Umbilical cord (tissue), 2 donors: ENCODE measurements at places on chromosomes 12 and 14. TPM values are rescaled to one million over a fixed set of nuclear protein-coding genes. Genes with fewer than 3 reads are reported as not detected.

- no peak for DNase-seq
These were observed 12.6 kb upstream of the LGALS3 start for GRCh38 chr14:55116246-55117030.

The AMDHD1 gene
- not detected for total RNA-seq

- DNase-seq = no peak
These were observed 144.8 kb upstream of the FAR2 start for GRCh38 chr12:29004066-29004935.

GRCh38 chr12:66786531-66787308 lies 107.8 kb upstream of the GRIP1 start:
- DNase-seq = no peak

- DNase-seq = no peak
These were observed 453.0 kb downstream of the ADAMTS20 start for GRCh38 chr12:43098766-43099550.

The KRT8 gene
- total RNA-seq = 94.6 TPM
